ENCODE measurements at places on chromosomes 6 and 20. TPM values are rescaled to one million over a fixed set of nuclear protein-coding genes. Genes with fewer than 3 reads are reported as not detected.

Gene NKAIN2
- not detected for total RNA-seq

Gene TFAP2C
- 13.6 TPM for total RNA-seq

Gene CAGE1
- total RNA-seq = not detected

Gene EMILIN3
- total RNA-seq = 0.54 TPM

Gene BFSP1
- 4.9 TPM for total RNA-seq

Gene NCOA3
- total RNA-seq = 38.3 TPM

Gene TMC2
- not detected for total RNA-seq

Gene SALL4
- 1.3 TPM for total RNA-seq

Gene NTSR1
- 0.33 TPM for total RNA-seq

Gene SLC32A1
- not detected for total RNA-seq

Gene TSHZ2
- not detected for total RNA-seq

Gene HLA-G
- total RNA-seq = not detected

Gene SCRT2
- not detected for total RNA-seq

Gene OLIG3
- not detected for total RNA-seq

Gene FILIP1
- total RNA-seq = 0.28 TPM

Gene PRND
- not detected for total RNA-seq

Data from A549 treated with DMSO at 1 μM for 4 hours (cell line).